ENCODE measurements at places on chromosomes 4 and X.

DNA sequence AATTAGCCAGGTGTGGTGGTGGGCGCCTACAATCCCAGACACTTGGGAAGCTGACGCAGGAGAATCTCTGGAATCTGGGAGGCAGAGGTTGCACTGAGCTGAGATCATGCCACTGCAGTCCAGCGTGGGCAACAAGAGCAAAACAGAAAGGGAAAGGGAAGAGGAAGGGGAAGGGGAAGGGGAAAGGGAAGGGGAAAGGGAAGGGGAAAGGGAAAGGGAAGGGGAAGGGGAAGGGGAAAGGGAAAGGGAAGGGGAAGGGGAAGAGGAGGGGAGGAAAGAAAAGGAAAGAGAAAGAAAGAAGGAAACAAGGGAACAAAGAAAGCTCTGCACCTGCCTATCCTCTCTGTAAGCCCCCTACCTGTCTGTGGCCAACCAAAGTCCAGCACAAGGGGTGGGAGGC, 35.2 kb downstream of the FAM53A start:
- DNase-seq: no peak
- no peak overlapping the region for H3K27ac ChIP-seq
- H3K4me3 ChIP-seq: no peak overlapping the region
- H3K36me3 ChIP-seq: no peaks in the 10 kb centered on the region
- H3K27me3 ChIP-seq: no peaks in the 10 kb centered on the region
- H3K4me1 ChIP-seq: no peaks in the 10 kb centered on the region

DNA sequence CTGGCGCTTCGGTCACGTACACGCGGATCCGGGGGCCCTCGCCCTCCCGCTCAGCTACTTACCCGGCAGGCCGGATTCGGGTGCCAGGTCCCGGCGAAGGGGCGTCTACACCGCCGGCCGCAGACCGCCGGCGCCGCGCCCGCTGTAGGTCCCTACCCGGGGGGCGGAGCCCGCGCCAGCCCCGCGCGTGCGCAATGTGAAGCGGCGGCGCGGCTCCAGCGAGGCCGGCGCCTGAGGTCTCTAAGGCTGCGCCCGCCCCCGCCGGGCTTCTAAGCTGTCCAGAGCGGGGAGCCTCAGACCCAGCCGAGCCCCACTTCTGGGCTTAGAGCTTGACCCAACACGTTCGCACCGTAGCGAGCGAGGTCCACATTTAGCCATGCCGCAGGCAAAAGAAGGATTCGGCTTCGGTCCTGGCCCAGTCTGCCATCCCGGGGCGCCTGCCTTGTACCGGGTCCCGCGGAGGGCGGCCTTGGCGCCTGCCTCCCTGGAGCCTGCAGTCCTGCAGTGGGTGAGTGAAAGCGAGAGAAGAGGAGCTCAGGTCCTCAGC, at the start of gene ZNF518B:
Gene ZNF518B (minus strand): TSS at position 172 of the 547 bp plus-strand sequence. CDS start 11,098 bp downstream, outside the sequence.
- H3K36me3 ChIP-seq: peaks cover 13% of the 10 kb centered on the region
- H3K27ac ChIP-seq: peak within 1 kb of the TSS; percentile 66
- H3K27me3 ChIP-seq: peaks cover 4% of the 10 kb centered on the region
- H3K4me3 ChIP-seq: peak within 1 kb of the TSS; percentile 79
- DNase-seq: peak; percentile 31
- peaks cover 10% of the 10 kb centered on the region for H3K4me1 ChIP-seq

- no peak overlapping the region for H3K27ac ChIP-seq
- H3K36me3 ChIP-seq: no peaks in the 10 kb centered on the region
- no peak for DNase-seq
- H3K27me3 ChIP-seq: no peaks in the 10 kb centered on the region
- no peak overlapping the region for H3K4me3 ChIP-seq
- no peaks in the 10 kb centered on the region for H3K4me1 ChIP-seq
Measured at GRCh38 chr4:134308910-134309309, 107.3 kb upstream of the PABPC4L start.

DNA sequence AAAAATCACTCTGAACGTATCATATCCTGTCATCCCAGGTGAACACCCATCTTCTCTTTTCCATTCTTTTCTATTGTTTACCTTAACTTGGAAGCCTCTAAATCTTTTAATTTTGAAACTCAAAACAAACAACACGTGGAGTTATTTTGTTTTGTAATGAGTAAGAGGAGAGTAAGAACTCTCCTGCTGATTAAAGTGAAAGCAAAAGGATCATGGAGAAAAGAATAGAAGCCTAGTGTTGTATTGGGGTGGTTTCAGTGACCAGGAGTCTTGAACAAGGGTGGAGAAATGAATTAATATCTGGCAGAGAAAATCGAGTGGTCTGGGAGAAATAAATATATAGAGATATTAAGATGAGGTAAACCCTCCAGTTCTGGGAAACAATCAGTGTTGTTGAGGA, 237.4 kb upstream of the UGT8 start:
- H3K27me3 ChIP-seq: no peaks in the 10 kb centered on the region
- no peak overlapping the region for H3K27ac ChIP-seq
- no peak for DNase-seq
- H3K4me1 ChIP-seq: peaks cover 10% of the 10 kb centered on the region

DNA sequence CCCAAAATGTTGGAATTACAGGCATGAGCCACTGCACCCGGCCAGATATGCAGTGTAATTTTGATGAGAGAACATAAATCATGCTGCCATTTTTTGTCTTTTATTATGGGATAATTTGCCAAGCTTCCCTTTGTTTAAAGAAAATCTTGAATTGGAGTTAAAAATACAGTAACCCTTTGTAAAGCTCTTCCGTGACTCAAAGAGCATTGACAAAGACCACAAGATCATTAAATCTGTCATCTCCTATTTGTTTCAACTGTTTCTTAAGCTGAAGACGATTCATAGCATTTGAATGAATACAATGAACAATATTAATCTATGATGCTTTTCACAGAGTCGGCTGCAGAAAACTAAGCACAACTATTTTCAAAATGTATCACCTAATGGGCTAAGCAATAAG, 132.6 kb downstream of the ANAPC4 start:
- H3K4me1 ChIP-seq: no peaks in the 10 kb centered on the region
- H3K27ac ChIP-seq: no peak overlapping the region
- no peak overlapping the region for H3K4me3 ChIP-seq
- peak; percentile 6 for DNase-seq
- H3K27me3 ChIP-seq: no peaks in the 10 kb centered on the region

DNA sequence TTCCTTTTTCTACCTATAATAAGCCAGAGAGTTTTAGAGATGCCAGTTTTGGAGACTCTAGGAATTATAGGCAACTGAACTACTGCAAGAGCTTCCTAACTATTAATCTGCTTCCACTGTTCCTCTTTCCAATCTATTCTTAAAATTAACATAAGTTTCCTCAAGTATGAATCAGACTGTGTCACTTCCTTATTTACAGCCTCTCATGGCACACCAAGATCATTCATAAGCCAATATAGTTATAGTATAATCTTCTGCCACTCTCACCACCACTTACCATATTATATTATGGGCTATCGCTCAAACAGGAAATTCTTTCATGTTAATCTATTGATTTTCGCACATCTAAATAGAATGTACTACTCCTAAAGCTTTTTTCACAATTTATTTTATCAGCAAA, 383.5 kb downstream of the STPG2 start:
- no peak for DNase-seq
- no peaks in the 10 kb centered on the region for H3K4me1 ChIP-seq
- no peaks in the 10 kb centered on the region for H3K27me3 ChIP-seq

GRCh38 chrX:104195489-104196084, 29.3 kb downstream of the FAM199X start:
- H3K36me3 ChIP-seq: no peaks in the 10 kb centered on the region
- no peak overlapping the region for H3K27ac ChIP-seq
- H3K27me3 ChIP-seq: no peaks in the 10 kb centered on the region
- no peak for DNase-seq
- peaks cover 2% of the 10 kb centered on the region for H3K4me1 ChIP-seq
- H3K4me3 ChIP-seq: no peak overlapping the region

GRCh38 chr4:185039508-185040273, 21.4 kb downstream of the HELT start:
- no peaks in the 10 kb centered on the region for H3K36me3 ChIP-seq
- H3K4me1 ChIP-seq: no peaks in the 10 kb centered on the region
- no peak overlapping the region for H3K4me3 ChIP-seq
- no peak overlapping the region for H3K27ac ChIP-seq
- peaks cover 2% of the 10 kb centered on the region for H3K27me3 ChIP-seq
- DNase-seq: peak; percentile 23

- H3K27ac ChIP-seq: no peak overlapping the region
- no peak overlapping the region for H3K4me3 ChIP-seq
- DNase-seq: no peak
Measured at GRCh38 chr4:137685357-137685756, 153.1 kb upstream of the PCDH18 start.

GRCh38 chr4:21801661-21802385, 146.7 kb downstream of the KCNIP4 start:
- H3K4me3 ChIP-seq: peak overlapping the region; percentile 35
- peak overlapping the region; percentile 92 for H3K27ac ChIP-seq
- DNase-seq: peak; percentile 50

- no peak overlapping the region for H3K4me3 ChIP-seq
- DNase-seq: no peak
- H3K36me3 ChIP-seq: no peaks in the 10 kb centered on the region
- no peaks in the 10 kb centered on the region for H3K4me1 ChIP-seq
- H3K27me3 ChIP-seq: no peaks in the 10 kb centered on the region
Measured at GRCh38 chr4:87983996-87984395, 8.5 kb downstream of the SPP1 start.

- H3K36me3 ChIP-seq: peaks cover 67% of the 10 kb centered on the region
- no peak overlapping the region for H3K4me3 ChIP-seq
- no peaks in the 10 kb centered on the region for H3K27me3 ChIP-seq
- no peak for DNase-seq
- no peak overlapping the region for H3K27ac ChIP-seq
Measured at GRCh38 chr4:7790023-7790422, 149.6 kb downstream of the AFAP1 start.

DNA sequence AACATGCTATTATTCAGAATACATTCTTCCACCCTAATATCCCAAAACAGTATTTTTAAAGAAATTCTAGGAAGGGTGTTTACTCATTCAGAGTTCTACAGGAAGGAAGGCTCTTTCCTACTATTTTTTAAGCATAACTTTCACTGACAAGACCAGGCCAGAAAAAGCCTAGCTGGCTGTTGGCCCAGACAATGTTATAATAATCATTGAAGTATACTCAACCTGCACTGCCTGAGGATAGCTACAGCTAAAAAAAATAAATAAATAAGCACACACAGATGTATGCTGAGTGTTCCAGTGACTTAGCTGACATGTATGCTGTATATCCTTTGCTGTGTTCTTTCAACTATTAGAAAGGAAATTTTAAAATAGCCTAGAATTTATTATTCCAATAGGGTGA, 145.8 kb upstream of the SPRY1 start:
- no peaks in the 10 kb centered on the region for H3K27me3 ChIP-seq
- H3K4me1 ChIP-seq: no peaks in the 10 kb centered on the region
- no peak overlapping the region for H3K27ac ChIP-seq
- DNase-seq: peak; percentile 60
- H3K4me3 ChIP-seq: no peak overlapping the region
